ENCODE measurements at places on chromosomes 2 and 18.
A peak's percentile ranks its signal among the peaks of the same experiment; 100 is the strongest.

DNA sequence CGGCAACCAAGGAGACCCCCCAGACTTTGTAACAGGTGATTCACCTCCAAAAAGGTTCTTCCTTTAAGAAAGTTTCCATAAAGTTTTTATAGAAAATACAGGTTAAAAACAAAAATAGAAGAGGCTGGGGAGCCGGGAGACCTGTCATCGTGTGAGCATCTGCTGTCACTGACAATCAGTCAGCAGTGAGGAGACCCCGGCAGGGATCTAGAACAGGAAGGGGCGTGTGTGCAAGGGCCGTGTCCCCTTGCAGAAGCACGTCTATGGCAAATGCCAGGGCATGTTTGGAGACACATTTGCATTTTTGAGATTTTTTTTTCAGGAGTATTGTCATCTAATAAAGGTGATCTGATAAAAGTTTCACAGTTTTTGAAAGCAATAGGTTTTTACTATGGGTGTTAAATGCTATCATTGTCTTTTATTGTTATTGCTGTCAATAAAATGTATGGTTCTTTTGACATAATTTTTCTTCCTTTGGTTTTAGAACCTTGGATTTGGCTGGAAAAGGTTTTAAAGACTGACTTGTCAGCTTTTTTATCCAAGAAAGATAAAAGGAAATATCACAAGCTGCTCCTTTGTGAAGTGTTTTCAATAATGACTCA lies 52.1 kb downstream of the MTCL1 start:
- ATAC-seq, result no peak

DNA sequence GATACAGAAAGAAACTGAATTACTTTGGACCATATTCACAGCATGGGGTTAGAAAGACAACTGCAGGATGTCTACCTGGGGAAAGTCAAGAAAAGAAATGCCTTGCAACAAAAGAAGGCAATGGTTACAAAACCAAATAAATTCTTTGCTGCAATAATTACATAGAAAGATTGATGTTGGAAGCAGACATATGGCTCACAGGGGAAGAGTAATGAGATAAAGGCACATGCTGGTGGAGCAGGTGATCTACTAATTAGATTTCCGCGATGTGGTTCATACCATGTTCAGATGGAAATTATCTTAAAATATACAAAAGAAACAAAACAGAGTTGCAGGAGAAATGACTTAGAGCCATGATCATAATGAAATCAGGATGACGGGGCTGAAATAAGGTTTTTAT lies 718.8 kb upstream of the PKDCC start:
- no peak for ATAC-seq

DNA sequence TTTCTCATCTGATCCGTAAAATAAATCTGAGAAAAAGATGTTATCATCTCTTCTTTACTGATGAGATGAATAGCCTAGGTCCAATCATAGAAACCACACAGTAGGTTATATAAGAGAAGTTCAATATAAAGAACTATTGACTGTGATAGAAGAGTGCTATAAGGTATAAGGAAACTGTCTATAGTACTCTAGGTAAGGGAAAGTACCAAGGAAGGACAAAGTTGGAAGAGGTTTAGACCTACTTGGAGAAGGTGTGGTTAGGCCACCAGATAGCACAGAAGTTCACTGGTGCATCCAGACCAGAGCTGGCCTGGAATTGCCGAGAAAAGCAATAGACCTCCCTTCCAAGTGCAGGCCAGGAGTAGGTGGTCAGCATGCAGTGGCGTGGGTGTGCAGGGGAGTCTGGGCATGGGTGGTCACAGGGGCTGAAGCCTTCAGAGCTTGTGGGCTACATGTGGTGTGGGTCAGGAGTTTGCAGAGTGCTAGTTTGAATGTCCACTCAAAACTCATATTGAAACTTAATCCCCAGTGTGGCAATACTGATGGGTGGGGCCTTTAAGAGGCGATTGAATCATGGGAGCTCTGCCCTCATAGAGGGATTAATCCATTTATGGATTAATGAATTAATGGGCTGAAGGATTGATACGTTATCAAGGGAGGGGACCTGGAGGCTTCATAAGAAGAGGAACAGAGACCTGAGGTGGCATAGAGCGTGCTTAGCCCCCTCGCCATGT lies 86.3 kb downstream of the ALPK2 start:
- ATAC-seq, result no peak

DNA sequence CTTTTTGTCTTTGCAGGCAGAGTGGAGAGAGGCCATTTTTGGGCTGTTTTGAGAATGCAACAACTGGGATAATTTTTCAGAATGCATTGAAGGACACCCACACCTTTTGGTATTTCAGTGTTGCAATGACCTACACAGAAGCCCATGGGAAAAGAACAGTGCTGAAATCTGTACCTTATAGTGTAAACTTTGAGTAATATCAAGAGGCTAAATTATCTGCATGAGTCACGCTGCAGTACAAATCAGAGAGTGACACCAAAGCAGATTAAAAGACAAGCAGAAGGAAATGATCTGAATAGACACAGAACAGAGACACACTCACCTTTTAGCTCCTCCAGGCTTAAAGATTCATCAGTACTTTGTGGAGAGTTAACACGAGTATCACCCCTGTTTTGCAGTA lies 265.3 kb downstream of the PAX3 start:
- ATAC-seq, result no peak

- peak; percentile 81 for ATAC-seq
Measured at GRCh38 chr18:75727456-75727855, 300.0 kb upstream of the SMIM21 start.

DNA sequence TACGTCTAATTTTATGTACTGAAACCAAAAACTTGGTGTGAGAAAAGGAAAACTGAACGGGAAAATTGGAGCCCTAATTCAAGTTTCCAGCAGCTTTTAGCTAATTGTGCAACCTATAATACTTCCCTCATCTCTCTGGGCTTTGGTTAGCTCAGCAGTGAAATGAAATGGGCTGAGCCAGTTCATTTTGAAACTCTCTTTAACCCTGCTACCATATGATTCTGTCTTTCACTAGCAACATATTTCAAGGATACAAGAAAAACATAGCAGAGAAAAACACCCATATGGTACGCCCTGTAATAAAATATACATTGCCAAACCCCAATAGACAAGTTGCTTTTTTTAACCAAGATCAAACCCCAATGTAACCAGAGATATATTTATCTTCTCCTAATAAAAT lies 799 bp downstream of the SYT4 start:
- ATAC-seq, result no peak

DNA sequence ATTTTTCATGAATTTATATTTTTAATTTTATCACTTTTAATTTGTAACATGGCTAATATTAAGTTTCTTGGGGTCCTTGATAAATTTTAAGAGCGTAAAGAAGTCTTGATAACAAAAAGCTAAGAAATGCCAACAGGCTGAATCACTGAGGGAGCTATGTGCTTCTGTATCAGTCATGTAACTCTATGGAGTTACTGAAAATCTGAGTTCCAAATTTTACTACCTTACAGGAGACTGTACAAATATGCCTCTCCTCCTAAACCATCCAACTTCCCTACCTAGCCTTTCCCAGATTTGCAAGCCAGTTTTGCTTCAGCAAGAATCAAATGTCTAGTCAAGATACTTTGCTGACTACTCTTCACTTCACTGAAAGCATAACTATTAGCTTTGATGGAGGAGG lies 35.7 kb downstream of the FEZ2 start:
- no peak for ATAC-seq

GRCh38 chr2:111029181-111029927 lies 91.4 kb upstream of the BCL2L11 start:
- ATAC-seq, result no peak

DNA sequence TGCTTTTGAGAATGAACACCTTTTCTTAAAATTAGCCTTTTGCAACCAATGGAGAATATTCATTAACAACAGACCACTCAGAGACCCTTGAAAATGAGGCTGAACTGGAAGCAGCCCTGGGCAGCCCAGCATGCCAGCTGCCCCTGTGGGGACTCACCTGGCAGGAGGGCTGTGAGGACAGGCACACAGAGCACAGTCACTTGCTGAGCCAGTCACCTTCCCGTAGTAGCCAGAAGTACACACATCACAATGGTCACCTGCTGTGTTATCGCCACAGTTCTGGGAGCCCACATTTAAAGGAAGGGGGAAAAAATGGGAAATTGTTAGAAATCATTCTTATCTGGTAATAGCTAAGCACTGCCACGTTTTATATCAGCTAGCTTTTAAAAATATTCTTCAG lies 115.5 kb downstream of the LAMA1 start:
- no peak for ATAC-seq

GRCh38 chr2:18588049-18588448 lies 1.3 kb downstream of the NT5C1B start:
- ATAC-seq, result no peak

DNA sequence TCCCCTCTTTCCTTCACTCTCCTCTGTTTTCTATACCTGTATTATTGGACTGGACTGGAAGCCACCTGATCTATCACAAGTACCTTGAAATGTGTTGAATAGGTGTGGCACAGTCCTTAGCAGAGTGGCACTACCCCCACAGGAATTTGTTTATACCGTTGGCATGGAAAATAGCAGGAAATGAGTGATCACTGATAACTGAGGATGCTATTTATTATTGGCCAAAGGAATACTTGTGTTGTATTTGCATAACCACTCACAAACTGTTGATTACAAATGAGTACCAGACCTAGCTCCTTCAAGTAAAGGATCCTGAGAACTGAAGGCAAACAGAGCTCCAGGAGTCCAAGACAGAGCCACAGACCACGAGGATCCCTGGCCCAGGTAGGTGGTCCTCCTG lies at the start of gene IL37:
IL37 (plus strand) TSS at position 301 of the 400 bp plus-strand sequence. CDS start 1,848 bp downstream, outside the sequence.
- no peak for ATAC-seq

- no peak for ATAC-seq
Measured at GRCh38 chr2:175926272-175926671, 75.8 kb downstream of the LNPK start.

GRCh38 chr18:48832938-48833700 lies 117.6 kb downstream of the SMAD7 start:
- ATAC-seq, result peak; percentile 36

All from motor neuron (in vitro differentiated cells).